NCI-H187 (cell line): ENCODE measurements at places on chromosomes 6 and 20.

- DNase-seq, result no peak
These were observed 270.2 kb upstream of the SLC35B3 start for GRCh38 chr6:8705435-8706020.

DNA sequence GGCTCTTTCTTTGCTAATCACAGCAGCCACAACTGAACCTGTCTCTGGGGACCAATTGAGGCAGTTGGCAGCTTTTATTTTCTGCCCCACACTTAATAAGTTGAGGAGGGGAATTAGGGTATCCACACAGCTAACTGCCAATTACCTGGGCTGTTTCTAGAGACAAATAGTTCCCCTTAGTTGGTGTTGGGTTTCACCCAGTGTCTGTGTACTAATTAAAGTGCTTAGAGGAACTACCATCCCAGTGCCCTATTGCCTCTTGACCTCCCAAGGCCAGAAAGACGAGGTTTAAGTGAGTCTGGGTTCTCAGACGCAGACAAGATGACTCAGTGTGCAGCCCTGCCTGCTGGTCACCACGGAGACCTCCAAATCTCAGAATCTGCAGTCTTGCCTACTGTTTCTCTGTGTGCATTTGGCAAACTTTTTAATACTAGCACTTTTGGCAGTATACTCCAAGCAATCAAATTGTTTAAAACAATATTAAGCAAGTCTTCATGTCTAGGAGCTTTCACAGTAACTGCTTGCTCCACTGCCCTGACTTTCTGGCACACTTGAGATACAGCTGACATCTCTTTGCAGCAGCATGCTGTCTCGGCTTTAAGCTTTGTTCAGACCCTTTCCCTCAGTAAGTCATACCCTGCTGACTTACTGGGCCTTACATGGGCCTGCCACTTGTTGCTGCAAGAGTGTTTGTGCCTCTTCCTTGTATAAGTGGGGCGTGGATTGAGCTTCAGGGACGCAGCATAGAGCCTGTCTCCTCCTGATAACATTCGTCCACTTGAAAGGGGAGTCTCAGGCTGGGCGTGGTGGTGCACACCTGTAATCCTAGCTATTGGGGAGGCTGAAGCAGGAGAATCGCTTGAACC lies 31.9 kb downstream of the STK35 start:
- no peak for DNase-seq

DNA sequence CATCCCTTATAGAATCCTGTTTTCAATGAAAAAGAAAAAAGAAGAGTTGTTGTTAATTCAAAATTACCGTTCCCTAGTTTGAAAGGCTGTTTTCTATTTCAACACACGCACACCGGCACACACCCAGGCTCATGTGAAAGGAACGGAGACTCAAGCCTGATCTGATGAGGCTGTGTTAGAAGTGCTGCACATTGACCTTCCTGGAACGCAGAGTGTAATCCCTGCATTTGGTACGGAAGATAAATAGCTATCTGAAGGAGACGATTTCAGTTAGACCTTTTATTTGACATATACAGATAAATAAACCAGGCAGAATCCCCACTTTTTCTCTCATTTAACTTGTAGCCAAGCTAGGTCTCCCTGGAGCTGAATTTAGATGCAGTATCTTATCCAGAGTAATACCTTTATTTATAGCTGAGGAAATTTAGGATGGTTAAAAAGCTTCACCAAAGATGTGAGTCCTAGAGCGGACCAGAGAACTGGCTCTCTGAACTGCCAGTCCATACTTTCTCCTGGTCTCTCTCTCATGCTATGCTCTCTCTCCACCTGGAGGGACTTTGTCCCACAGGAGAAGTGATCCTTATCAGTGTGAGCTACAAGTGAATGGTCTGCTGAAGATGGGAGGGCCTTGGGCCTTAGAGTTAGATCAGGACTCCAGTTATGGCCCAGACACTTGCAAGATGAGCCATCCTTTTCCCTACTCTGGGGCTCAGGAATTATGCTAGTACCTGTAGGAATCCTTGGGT lies 30.6 kb downstream of the MAP3K4 start:
- no peak for DNase-seq

DNA sequence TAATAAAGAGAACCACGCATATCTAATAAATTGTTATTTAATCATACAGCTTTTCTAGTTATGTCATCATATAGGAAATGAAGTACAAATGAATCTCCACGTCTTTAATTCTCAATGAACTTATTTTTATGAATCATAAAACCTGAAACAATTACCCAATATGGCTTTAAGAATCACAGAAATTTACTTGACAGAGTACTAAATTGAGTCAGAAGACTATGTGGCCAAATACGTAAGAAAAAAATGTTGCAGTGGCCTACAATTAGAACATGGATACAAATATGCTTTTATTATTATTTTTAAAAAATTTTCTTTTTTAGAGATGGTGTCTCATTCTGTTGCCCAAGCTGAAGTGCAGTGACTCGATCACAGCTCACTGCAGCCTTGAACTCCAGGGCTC lies 584.7 kb upstream of the SLC35B3 start:
- DNase-seq, result no peak
